Activated CD8-positive, alpha-beta memory T cell treated with anti-CD3 and anti-CD28 coated beads for 1 hour (primary cell): ENCODE measurements at places on chromosomes 4 and X.

DNA sequence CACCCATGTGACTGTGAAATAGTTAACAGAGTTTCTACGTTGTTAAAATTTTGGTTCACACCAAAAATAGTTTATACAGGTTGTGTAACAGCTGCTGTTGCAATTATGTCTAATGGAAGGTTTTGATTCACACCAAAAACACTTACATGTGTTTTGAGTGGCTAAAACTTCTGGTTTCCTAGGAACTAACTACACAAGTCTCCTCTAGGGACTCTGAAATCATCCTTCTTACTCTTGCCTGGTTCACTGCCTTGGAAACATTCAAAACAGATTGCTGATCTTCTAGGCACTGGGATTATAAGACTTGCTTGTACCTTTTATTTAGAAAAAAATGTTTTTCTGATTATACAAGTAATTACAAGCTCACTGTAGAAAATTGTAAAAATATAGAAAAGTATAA is 14.9 kb upstream of the MORC4 start:
- DNase-seq, result no peak

GRCh38 chrX:47189906-47190305 is 3.7 kb upstream of the UBA1 start:
- DNase-seq, result no peak

GRCh38 chrX:42075032-42075431 is 151.7 kb upstream of the CASK start:
- no peak for DNase-seq

GRCh38 chrX:12972878-12973560 is 1.9 kb upstream of the TMSB4X start:
- no peak for DNase-seq

DNA sequence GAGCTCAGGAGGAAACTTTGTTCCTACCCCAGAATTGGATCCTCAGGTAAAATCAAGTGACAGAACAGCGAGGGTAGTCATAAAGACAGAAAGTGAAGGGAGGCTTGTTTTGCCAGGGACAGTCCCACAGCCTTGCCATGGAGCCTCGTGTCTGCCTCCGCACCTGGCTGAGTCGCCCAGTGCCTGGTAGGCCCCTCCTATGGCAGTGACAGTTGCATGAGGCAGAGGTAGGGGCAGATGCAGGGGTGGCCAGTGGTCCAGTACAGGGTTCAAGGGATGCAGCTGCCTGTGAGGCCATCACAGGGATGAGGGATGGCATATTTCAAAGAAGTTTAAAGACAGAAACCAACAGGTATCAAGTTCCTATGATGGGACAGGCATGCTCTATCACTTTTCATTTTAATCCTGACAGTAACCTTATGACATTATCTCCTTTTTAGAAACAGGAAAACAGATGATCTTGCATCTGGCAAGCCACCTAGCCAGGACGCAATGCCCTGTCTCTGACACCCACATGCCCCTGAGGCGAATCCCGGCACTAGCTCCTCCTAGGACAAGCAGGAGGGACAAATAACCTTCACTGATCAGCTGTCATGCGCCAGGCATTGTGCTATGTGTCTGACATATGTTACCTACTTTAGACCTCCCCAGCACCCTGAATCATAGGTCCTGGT is 127.4 kb upstream of the ENPP6 start:
- DNase-seq, result no peak

DNA sequence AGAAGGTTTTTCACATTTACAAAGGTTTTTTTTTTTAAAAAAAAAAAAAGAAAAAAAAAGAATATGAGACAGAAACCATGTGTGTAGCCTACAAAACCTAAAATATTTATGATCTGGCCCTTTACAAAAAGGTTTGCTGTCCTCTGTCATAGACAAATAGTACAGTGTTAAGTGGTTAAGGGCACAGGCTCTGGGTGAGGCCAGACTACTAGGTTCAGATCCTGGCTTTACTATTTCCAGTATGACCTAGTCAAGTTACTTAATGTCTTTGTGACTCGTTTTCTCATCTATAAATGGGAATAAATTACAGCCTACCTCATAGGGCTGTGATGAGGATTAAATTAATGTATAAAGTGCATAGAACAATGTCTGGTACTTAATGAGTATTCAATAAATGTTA is 56.5 kb downstream of the GAB1 start:
- DNase-seq, result no peak

DNA sequence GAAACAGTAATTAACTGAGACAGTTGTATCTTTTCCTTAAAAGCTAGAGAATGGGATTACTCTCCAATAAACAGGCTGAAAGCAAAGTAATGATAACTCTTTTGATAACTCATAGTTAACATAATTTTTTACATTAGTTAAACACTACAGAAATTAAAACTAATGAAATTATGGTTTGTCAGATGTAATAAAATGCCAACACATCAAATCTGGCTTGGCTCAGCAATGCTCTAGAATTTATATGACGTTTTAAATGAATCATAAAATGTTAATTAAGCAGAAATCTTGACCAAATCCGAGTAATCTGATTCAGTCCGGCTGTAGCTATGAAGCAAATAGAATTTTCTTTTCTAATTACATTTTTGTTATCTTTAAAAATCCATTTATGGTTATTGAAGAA is 244.2 kb upstream of the NR3C2 start:
- no peak for DNase-seq

- DNase-seq, result no peak
These were observed 36.6 kb downstream of the ANAPC10 start for GRCh38 chr4:145061318-145061920.

DNA sequence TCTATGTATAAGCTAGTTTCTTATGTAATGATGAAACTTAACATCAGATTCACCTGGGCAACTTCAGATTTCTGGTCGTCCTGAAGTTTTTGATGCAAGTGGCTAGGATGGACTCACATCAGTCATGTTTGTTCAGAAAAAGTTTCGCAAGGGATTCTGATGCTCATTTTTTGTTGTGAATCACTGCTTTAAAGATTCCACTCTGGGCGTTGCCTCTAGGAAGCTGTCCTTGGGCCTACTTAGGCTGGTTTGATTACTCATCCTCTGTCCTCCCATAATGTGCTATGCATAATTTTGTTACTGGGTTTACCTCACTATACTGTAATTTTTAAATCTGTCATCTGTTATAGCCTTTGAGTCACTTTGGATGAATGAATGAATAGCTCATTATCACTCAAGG is 30.8 kb downstream of the HERC3 start:
- DNase-seq, result no peak

DNA sequence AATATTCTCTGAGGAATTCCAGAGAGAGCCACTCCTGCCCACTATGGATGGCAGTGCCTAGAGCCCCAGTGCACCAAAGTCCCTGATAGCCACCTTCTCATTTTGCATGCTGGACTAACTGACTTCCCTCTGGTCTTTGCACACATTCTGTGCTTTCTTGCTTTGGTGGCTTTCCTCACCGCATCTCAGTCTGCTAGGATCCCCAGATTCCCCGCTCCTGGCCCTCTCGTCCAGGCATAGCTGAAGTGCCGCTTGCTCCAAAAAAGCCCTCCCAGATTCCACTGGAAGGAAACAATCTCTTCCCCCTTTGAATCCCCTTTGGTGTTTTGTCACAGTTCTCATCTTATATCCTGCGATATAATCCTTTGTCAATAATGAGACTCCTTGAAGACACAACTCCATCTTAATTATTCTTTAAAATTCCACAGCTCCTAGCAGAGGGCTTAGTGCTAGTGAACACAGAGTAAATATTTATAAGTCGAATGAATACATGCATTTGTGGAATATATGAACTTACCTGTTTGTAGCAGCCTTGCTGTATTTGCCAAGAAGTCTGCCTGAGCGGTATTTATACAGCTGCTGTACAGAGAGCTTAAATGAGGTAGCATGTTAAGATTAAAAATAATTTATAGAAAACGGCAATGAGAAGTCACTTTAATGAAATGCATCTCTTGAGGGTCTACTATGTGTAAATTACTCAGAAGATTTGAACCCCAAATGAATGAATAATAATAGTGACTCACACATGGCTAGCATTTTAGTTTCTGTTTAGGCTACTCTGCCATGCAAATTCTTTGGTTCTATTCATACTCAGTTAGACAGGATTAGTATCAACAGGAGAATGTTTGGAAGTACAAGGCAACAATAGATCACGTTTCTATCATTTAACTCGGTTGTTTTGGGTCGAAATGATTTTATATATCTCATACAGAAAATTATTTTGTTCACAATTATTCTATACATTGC is 421.9 kb upstream of the TENM3 start:
- DNase-seq, result no peak

DNA sequence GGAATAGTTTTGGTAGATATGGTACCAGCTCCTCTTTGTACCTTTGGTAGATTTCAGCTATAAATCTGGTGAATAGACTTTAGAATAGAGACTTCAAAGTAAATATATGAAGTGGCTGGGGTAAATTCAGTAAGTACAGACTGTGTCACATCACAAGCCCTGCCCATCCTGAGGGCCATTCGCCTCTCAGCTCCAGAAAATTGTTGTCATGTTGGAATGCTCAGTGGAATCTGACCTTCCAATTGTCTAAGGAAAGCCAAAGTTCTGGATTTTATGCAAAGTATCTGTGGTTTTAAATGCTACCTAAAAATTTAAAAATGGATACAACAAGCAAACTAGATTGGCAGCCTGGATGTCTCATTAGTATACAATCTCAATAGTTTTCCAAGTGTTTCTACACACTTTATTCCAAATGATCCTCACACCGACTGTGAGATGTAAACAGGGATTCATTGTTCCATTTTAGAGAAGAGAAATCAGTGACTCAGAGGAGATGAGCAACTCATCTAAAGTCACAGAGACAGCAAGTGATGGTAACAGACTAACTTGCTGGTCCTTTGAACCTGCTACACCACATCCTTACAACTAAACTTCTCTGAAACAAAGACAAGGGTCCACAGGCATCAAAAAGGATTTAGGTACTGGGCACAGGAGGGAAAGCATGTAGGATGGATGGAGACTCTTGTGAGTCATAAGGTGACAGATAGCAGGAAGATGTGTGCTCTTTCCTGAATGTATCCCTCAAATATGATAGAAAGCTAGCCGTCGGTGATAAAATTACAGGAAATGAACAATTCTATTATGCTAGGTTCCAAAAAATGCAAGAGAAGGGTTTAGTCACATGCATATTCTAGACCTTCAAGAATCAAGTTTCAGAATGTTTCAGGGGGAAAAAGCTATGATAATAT is 127.3 kb downstream of the ATP10D start:
- DNase-seq, result no peak

- DNase-seq, result no peak
These were observed 83.8 kb downstream of the UNC5C start for GRCh38 chr4:95465010-95465409.

- no peak for DNase-seq
These were observed 146.2 kb downstream of the SPOCK3 start for GRCh38 chr4:167088115-167088514.

DNA sequence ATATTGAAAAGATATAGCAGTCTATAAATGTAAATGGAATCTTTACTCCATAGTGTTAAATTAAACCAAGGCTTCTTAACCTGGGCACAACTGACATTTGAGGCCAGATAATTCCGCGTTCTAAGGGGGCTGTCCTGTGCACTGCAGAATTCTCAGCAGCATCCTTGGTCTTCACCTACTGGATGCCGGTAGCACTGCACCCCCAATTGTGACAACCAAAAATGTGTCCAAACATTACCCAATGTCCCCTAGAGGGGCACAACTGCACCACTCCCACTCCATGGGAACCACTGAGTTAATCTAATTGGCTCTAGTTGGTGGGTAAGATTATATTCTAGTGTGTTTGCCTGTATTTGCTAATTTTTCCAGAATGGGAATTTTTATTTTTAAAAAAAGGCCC is 16.6 kb downstream of the AP1S2 start:
- DNase-seq, result no peak

- DNase-seq, result no peak
These were observed 140.9 kb upstream of the JADE1 start for GRCh38 chr4:128668566-128668965.

DNA sequence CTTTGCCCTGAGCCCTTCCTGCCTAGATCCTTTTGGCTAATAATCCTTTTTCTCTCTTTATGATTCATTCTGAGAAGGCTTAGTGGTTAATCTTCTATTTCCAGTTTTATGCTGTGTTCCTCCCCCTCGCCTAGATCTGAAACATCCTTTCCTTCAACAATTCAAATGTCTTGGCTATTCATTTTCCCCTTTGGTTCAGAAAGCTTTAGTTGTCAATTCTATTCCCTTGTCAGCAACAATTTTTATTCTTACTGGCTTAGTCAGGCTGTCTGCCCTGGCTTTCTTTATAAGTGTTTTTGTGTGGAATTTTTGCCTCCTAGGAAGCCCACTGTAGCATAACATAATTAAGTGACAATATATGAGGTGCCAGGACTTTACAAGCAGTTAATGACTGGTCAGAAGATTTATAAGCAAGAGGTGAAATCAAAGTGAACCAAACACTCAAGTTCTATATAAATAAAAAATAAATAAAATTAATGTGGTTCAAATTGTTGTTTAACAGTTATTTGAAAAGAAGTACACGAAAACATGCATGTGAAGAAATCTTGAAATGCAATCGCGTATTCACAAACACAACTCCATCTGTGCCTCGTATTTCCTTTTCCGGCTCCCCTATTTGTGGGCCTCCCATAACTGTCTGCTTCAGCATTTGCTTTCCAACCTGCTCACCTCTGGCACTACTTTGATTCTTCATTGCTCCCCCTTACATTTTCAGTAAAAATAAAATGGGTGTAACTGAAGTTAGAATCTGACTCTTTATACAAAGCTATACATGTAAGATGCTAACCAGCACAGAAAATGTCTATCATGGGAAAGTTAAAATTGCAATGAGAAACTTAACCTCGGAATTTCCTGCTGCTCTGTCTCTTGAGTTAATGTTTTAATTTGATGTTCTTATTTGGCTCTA is 235.4 kb downstream of the SPRY1 start:
- DNase-seq, result no peak

DNA sequence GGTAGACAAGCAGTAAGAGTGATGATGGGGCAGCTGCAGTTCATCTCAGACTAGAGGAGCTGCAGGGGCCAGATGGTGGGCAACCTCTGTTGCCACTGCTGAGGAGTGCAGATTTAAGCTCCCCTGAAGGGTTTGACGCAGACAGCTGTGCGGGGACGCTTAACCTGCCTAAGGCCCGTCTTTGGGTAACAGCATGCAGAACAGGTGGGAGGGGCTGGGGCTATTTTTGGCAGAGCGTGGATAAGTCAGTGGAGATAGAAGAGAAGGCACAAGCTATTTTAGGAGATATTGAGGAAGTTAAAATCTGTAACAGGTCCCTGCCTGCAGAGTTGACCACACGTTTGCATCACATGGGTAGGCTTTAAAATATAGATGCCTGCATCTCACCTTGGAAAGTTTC is 10.5 kb downstream of the CD99 start:
- DNase-seq, result no peak
